Activated T-helper 9 cell treated with anti-CD3 and anti-CD28 coated beads, Interleukin-2, amount 50 U/mL, for 16 hours (primary cell): ENCODE measurements at places on chromosomes 2 and 18.

DNA sequence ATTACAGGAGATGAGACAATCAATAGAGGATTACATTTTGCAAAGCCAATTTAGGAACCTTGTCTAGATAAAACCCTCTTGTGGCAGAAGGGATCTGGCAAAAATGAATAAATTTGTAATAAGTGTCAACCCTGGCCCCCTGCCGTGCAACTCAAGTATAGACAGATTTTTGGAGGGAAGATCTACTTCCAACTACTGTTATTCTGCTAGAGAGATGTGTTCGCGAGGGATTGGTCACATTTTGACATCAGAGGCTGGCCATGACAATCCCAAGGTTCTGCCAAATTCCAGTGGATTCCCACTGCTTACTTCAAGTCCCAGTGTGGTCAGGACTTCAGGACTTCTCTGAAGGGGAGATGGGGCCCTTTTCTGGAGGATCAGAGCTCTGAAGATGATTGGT is 192.6 kb downstream of the SH3RF3 start:
- no peak for DNase-seq

DNA sequence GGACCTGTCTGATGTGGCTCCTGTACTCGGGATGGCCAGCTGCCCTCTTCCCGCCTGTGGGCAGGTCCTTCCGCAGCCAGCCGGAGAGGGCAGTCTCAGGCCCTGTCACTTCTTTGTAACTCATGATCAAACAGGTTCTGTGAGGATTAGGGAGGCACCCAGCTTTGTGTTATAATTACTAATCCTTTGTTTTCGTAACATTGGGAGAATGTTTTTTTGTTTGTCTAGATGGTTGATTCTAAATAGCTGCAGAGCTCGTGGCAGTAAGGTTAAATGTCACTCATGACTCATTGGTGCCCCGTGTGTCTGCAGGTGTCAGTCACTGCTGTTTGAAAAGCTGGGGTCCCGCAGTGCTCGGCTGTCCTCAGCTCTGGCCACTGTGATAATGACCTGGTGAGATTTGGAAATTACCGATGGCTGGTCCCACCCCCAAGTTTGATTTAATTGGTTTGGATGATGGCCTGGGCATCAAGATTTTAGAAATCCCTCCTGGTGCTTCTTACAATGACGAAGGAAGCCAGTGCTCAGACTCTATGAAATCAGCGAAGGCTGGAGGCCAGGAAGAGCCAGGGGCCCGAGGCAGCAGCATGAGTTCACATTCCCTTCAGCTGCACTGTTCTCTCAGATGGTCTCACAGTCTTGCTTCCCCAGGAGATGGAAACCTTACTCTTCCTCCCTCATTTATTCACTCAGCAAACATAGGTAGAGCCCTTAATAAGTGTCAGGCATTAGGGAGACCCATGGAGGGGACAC is 172.8 kb downstream of the VAPA start:
- DNase-seq = no peak

DNA sequence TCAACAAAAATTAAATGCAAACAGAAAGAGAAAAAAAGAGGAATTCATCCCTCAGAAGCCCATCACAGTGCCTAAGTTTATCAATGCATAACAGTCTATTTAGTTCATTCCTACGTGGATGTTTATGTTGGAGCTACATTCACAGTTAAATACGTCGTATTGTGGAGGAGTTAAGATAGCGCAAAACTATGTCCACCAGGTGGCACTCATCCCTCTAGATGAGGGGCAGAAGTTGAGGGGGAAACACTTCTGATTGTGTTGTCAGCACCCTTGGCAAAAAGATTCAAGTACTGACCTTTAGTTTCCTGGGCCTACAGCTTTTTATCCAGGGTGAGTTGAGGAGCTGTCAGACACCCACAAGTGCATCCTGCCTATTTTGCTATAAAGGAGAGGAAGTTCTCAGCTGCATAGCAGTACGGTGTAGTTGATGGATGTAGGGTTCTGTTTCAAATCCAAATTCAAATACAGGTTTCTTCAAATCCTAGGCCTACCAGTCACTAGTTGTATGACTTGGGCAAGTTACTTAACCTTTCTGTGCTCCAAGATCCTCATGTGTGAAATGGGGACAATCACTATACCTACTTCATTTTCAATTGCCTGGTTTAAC is 26.8 kb upstream of the MYO1B start:
- DNase-seq = no peak

DNA sequence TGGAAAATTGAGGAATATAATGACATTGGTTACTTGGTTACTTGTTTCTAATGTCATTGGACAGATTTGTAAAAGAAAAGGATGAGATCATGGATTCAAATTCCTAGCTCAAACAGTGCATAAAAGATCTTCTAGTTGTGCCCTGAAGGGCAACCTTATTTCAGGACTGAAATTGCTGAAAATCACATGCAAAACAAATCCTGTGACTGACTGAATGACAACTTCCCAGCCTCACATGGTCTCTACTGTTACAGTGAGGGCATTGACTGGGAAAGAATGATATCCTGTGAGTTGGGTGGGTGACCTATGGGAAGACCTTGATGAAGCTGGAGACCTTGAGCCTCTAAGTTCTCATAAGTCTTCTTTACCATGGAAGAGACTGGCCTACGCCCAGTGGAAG is 90.4 kb upstream of the HAAO start:
- DNase-seq = no peak

DNA sequence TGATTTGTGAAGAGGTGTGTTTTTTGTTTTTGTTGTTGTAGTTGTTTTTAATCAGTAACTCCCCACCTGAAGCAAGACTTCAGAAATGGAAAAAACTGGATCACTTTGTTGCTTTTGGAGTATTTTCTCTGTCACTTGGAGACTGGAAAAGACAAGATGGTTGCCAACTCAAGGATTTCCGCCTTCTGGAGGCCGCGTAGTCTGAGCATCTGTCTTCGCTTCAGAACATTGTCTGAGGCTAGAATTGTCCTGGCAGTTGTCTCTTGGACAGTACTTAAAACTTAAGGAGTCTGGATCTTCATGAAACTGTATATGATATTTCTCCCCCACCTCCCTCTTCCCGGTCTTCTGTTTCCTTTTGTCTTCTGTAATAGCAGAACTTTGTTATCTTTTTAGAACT is 67.7 kb downstream of the ARHGAP28 start:
- DNase-seq = no peak

DNA sequence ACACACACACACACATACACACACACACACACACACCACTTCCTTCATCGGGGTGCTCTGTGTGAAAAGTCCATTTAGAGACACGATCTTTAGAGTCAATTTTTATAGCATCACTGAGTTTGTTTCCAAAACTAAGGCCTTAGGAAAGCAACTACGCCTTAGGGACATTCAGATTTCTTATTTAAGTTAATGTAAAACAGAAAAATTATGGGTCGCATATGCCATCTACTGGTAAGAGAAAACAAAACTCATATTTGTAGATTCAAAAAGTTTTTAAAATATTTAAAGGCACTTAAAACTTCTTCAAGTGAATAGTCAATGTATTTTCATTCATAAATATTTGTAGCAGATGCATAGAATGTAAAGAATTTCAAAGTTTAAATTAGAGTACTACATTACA is 166.2 kb downstream of the ATAD2B start:
- DNase-seq = no peak

DNA sequence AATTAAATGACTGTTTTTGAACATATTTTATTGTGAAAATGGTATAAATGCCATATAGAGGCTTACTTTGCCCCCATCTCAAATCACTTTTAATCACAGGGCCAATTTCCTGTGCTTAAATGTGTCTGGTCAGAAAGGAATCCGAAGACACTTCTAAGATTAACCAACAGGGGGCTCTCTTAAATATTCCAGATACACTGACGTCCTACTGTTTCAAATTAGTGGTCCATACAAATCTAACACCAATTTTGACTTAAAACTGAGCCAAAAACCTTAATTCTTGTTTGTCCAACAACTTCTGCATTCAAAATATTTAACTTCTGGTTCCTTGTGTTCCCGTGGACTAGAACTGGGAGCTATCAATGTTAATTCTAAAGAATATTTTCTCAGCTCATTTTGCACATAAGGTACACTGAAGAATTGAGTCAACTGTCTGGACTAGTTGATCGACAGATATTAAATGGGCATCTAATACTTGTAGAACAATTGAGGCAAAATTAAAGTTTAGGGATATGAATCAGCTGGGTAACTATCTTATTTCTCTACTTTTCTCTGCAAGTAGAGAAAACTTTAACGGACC is 557.5 kb downstream of the ARHGAP15 start:
- no peak for DNase-seq

DNA sequence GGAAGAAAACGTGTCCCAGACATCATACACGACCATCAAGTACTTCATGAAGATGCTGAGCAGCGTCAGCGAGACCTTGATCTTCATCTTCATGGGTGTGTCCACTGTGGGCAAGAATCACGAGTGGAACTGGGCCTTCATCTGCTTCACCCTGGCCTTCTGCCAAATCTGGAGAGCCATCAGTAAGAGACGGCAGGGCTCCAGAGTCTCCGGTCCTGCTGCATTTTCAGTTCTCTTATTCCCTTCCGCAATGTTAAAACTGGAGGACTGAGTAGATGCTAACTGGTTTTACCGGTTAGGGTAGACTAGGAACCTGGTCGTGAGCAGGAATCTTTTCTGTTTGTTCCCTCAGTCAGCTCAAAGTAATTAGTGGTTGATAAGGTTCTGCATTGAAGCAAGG is 32.3 kb downstream of the SLC9A4 start:
- no peak for DNase-seq

GRCh38 chr2:100390001-100390940 is 27.2 kb downstream of the CHST10 start:
- no peak for DNase-seq

- DNase-seq = no peak
These were observed 79.3 kb upstream of the MMADHC start for GRCh38 chr2:149666809-149667320.

DNA sequence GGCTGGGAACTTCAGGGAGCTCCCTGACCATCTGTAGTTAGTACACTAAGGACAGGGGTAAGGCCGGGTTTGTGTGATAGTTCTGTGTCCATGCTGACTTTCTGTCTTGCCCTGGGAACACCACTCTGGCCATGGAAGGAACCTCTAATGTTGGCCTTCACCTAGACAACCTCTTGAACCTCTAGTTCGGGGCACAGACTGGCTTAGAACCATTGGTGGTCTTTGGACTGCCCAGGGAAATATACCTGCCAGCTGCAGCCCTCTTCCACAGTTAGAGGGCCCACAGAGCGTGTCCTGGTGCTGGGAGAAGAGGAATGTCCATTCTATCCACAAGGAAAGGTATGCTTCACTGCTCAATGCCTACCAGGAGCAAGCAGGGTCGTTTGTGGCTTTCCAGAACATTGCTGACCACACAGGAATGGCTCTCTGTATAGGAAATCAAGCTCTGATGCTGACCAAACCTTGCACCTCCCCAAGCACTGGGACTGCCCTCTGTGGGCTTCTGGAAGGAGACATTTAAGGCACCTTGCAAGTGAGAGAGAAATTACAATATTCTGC is 318.8 kb upstream of the EPAS1 start:
- no peak for DNase-seq

GRCh38 chr2:222319586-222320435 is 21.0 kb upstream of the PAX3 start:
- no peak for DNase-seq

GRCh38 chr2:24016376-24016761 is 6.5 kb downstream of the MFSD2B start:
- no peak for DNase-seq

DNA sequence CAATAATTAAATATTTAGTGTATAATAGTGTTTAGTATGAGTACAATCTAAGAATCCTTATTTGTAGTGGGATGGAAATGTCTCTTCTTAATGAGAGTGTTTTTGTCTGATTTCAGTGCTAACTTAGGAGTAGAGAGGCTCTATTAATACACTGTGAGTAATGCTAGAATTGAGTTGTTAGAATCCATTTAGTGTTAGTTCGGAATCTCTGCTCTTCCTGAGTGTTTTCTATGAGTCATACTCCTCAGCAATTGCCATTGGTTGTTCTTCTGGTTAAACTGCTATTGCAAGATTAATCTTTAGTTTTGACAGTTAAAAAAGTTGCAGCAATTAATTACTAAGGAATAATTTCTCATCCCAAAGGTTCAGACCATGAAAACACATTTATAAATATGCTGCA is 828.6 kb upstream of the POU3F3 start:
- no peak for DNase-seq

GRCh38 chr2:96977631-96978195 is 8.7 kb downstream of the FAM178B start:
- DNase-seq = no peak

- no peak for DNase-seq
These were observed 79.8 kb upstream of the MBOAT2 start for GRCh38 chr2:9083287-9083686.

GRCh38 chr18:21575656-21576055 is 24.8 kb downstream of the ESCO1 start:
- DNase-seq = no peak

- no peak for DNase-seq
These were observed 60.3 kb upstream of the IGFBP2 start for GRCh38 chr2:216572582-216573578.

GRCh38 chr2:192025637-192026036 is 169.1 kb downstream of the TMEFF2 start:
- no peak for DNase-seq

- no peak for DNase-seq
These were observed 68.8 kb upstream of the SERTAD2 start for GRCh38 chr2:64722291-64723044.

DNA sequence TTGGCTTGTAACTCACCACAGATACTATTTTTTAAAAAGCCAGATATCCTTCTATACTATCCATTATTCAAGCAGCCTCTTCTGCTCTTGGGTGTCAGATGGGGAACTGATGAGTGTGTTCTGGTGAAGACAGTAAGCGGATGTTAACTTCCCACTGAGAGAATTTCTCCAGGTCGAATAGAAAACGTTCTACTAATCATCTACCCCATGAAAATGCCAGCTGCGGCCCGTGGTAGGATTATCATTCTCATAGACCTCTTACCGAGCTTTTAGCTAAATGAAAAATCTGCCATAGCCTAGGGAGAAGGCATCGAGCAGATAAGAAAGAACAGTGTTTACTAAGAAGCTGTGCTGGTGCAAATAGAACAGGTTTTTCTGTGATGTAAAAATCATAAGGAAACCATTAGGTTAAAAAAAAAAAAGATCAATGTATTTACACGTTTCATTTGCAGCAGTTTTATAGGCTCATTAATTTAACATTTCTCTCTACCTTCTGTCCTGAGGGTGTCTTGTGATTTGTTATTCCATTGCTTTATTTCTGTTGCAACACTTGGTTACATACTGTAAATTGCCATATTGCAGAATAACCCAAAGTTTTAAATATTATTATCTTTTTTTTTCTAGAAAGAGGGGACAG is 1521.5 kb upstream of the ZEB2 start:
- DNase-seq = no peak

- no peak for DNase-seq
These were observed 212.3 kb downstream of the GULP1 start for GRCh38 chr2:188503975-188504374.
